ENCODE measurements at places on chromosomes 1 and 21. TPM values are rescaled to one million over a fixed set of nuclear protein-coding genes. Genes with fewer than 3 reads are reported as not detected.
A peak's percentile ranks its signal among the peaks of the same experiment; 100 is the strongest.

GRCh38 chr1:180946056-180946455 is 33.4 kb downstream of the KIAA1614 start:
- no peak for DNase-seq

GRCh38 chr1:37309574-37309973 is 164.8 kb upstream of the ZC3H12A start:
- DNase-seq, result no peak

GRCh38 chr1:159594625-159595405 is 7.2 kb downstream of the APCS start:
- DNase-seq, result no peak

DNA sequence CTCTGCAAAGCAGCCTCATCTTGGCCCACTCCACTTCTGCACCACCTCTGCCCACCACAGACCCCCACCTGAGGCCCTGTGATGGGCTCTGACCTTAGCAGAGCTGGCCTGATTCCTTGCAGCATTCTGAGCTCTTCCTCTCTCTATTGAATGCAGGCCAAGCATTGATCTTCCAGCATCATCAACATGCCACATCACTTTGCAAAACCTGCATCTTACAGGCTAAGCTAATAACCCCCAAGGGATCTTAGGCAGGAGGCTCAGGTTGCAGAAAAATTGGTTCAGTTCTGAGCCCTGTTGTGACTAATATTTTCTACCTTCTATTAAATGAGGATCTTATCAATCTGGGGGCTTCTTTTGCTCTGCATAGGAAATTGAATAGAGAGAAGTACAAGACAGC is 78.7 kb downstream of the ATP1A1 start:
- no peak for DNase-seq

DNA sequence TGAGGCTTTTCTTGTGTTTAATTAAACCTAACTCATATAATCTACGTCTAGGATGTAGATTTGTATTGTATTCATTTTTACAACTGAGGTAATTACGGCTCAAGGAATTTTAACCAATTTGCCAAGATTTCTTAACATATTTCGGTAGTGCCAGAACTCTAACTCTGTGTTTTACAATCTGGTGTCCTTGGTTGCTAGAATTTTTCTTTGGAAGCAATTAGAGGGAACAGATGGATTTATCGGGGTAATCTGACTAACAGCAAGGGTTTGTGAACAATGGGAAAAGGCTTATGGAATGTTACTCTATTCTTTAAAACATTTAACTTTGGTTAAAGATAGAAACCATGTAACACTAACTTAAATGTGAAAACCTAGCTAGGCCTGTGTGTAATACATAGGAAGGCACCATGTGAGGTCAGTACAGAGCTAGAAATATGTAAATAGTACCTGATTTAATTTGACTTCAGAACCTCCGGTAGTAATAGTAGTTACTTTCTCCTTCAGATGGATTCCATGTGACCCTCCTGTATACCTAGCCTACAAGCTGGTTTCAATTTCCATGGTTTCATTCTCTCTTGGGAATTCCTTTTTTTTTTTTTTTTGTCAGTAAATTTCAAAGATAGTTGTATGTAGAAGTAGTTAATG is 1.2 kb downstream of the MTF2 start:
- DNase-seq, result no peak

DNA sequence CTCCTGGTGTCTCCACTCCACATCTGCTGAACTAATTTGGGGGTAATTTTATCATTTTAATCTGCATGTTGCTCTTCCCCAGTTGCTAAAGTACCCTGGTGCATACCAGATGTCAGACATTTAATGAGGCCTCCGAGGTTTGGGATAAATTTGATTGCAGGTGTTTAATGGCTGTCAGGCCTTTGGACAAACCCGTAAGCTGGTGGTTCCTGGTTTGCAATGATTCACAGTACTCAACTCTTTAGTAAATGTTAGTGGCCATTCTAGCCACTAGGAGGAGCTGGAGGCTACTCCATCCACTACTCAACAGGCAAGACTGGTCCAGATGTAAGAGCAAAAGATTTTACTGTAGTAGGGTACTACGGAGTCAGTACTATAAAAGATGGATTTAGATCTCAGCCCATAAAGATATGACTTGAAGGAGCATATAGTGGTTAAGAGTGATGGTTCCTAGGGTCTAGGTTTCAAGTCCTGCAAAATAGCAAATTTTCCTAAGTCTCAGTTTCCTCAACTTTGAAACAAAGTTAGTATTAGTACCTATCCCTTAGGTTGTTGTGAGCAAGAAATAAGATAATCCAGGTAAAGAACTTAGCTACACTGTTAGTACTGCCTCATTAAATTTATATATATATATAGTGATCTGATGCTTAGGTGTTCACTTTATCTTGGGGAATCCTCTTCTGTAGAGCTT is 132.8 kb downstream of the SNX7 start:
- peak; percentile 62 for DNase-seq

The SMIM1 gene
- not detected for total RNA-seq

GRCh38 chr1:44016041-44016889 is 15.0 kb downstream of the SLC6A9 start:
- DNase-seq, result no peak

DNA sequence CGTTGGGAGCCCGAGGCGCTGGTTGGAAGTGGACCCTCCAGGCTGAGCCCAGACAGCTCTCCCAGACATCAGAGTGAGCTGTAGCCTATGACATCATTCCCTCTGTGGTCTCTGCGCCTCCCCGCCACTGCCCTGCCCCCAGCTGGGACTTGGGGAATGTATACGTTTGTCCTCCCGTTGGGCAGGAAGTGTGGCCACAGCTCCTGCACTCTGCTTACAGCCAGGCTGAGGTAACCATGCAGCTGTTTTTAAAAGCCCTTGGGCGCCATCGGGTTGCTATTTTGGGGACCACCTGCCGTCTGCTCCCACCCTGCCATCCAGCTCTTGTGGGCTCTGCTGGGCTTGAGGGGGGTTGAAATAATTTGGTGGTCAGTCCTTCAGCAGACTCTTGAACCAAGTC is 7.8 kb downstream of the VASH2 start:
- DNase-seq, result no peak

The OPRD1 gene
- total RNA-seq, result not detected

- DNase-seq, result no peak
Measured at GRCh38 chr1:216015116-216015515, 408.1 kb downstream of the USH2A start.

The GUCA2B gene
- total RNA-seq, result not detected

DNA sequence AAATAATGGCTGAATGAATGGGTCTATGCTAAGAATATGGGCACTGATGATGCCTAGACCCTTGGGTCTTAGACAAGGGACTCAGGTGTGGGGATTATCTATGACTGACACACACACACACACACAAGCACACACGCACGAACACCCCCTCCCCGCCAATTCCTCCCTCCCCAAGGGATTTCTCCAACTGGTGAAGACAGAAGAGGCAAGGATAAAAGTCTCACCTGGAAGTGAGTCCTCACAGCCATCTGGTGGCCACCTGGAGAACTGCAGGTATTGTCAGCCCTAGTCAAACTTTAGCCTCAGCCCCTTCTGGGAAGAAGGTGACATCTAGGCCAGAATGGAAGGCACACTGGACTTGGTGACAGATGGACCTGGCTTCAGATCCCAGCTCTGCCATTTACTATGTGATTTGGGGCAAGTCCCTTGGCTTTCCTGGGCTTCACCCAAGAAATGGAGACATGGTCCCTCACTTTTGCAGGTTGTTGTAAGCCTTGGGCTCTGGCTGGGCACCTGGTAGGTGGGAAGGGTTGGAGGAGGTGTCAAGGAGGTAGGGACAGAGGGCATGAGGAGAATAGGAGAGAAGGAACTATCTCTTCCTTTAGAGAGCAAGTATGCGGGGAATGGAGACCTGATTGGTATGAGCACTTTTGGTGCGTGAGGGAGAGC is 4.0 kb upstream of the GPR3 start:
- DNase-seq, result peak; percentile 75

DNA sequence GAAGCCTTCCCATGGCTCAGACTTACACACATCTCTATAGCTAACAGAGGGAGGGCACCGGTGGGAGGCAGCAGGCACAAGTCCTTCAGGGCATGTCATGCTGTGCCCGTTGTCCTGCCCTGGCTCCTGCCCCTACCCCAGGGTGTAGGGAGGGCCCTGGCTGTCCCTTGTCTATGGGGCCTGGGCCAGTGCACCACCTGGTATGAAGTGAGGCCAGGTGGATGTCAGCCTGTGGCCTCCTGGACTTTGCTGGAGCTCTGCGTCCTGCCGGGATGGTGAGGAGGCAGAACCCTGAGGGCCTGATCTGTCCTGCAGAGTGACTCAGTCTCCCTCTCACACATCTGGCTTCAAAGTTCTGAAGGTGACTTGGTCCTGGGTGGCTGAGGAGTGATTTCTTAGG is 47.3 kb upstream of the GPR37L1 start:
- DNase-seq, result no peak

- DNase-seq, result no peak
Measured at GRCh38 chr21:35236090-35236489, 187.0 kb upstream of the RUNX1 start.

DNA sequence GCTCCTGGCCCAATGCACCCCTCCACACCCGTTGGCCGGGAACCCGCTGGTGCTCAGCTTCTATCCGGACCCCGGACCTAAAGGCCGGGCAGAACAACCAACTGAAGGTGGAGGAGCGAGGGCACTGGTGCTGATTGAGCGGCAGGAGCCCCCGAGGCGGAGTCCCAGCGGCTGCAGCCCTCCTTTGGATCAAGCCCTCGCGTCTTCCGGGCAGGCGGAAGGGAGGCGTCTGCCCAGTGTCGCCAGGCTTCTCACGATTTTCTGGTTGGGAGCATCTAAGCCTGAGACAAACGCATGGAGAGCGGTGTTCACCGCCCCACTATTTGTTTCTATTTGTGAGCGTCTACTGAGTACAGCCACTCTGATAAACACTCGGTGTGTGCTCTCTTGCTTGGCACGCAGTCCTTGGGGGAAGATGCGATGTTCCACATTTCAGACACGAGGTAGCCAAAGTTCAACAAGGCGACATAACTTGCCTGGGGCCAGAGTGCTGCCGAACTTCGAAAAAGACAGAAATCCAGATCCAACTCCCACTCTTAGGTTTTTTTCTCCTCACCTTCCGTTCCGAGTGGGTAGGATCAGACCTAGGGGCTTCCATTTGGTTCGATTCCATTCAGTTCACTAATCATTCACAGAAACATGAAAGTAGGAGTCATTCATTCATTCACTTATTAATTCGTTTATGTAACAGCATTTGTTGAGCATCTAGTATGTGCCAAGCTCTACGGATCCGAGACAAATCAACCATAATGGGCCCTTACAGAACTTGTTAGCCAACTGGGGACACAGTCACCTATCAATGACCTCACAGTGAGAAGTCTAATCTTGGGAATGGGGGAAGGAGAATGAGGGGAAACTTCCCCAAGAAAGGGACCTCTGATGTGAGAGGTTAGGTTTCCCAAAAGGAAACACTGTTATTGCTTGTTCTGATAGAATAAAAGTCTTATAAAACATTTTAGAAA is 4.9 kb upstream of the DMRTA2 start:
- DNase-seq, result no peak

The MOV10 gene
- total RNA-seq, result 78.0 TPM

GRCh38 chr1:95832370-95832769 is 598.4 kb downstream of the RWDD3 start:
- DNase-seq, result no peak

The VANGL2 gene
- not detected for total RNA-seq

DNA sequence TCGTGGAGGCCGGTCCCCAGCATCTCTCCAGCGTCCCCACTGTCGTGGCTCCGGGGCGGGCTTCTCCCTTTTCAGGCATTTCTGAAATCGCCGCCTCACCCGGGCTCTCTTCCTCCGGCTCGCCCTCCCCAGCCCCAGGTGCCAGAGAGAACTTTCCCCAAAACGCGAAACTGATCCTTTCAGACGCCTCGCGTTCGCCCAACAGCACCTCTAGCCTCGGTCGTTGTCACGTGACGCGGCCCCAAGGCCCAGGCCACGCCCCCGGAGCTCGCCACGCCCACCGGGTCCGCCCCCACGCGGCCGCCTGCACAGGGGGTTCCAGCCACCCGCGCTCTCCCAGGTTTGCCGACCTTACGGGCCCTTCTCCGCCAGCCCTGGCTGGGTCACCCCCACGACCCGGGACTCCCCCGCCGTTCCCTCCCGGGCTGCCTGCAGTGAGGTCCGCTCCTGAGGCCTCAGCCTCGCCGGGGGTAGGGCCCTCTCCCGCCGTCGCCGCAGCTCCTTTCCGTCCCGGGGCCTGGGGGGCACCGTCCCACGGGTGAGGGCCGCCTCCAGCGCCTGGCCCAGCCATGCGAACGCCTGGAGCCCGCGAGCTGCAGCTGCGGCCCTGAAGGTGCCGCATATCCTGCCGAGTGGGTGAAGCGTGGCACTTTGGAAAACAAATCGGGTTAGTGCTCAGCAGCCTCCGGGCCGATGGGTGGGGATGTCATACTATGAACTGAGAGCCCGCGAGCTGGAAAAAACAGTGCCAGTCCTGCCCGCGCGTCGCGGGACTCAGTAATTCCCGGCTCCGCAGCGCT is 21.0 kb downstream of the H3-3A start:
- DNase-seq, result peak; percentile 92

DNA sequence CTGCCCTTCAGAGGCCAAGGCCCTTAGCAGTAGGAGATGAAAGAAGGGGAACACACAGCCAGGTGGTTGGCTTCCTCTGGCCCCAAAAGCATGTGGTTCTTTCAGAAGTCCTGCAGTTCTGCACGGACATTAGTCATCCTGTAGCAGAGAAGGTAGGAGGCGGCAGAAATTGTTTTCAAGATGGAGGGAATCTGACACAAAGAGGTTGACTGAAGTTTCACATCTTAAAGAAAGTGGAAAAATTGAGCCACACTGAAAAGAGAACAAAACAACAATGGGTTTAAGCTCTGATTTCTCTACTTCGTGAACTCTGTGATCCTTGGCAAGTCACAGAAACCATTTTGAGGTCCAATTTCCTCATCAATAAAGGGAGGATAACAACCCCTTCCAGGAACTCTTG is 125.3 kb upstream of the DNAH14 start:
- no peak for DNase-seq

DNA sequence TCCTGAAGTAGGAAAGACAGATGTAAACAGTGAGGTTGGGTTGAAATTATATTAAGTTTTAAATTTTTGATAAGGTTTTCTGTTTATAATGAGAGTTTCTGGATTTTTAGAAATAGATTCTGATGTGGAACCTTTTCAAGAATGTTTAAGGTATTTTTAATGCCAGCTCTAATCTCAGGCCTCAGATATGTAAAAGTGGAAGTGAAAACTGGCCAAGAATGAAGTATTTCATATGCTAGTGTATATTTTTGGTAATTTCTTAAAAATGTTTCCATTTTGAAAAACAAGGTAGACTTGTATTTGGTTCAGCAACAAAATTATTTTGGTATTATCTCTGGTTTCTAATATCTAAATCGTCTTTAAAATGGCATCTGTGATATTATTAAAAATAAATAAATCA is 14.4 kb downstream of the IFNAR1 start:
- no peak for DNase-seq

- DNase-seq, result no peak
Measured at GRCh38 chr1:183180634-183181056, 5.4 kb upstream of the LAMC2 start.
